PC-3 (cell line): ENCODE measurements at places on chromosomes 1 and 21.
A peak's percentile ranks its signal among the peaks of the same experiment; 100 is the strongest.

- DNase-seq: no peak
Observed at GRCh38 chr1:32398401-32398800, 4.2 kb upstream of the BSDC1 start.

GRCh38 chr1:227998374-227999055 is 8.3 kb upstream of the WNT3A start:
- DNase-seq: no peak

GRCh38 chr1:42231253-42231652 is 66.7 kb upstream of the GUCA2A start:
- peak; percentile 61 for DNase-seq

- no peak for DNase-seq
Observed at GRCh38 chr1:15177710-15178166, 24.2 kb downstream of the TMEM51 start.

DNA sequence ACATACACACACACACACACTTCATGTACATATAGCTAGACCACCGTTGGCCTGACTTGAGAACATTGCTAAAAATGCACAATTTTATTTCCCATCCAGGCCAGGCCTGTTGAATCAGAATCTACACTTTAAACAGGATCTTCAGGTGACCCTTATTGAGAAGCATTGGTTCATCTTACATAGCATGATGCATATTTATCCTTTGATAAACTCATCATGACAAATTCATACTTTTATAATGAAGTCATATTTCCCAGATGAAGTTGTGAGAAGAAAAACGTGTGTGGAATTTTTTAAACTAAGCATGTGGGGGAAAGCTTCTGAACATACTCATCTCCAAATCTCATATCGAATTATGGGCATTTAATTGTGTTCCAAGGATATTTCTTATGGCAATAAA is 877.7 kb downstream of the MRPL39 start:
- peak; percentile 59 for DNase-seq

GRCh38 chr1:205109269-205109668 is 12.5 kb downstream of the RBBP5 start:
- DNase-seq: no peak

GRCh38 chr1:6041432-6042062 is 4.1 kb upstream of the KCNAB2 start:
- peak; percentile 63 for DNase-seq
